ENCODE measurements at places on chromosomes 11 and 22.

DNA sequence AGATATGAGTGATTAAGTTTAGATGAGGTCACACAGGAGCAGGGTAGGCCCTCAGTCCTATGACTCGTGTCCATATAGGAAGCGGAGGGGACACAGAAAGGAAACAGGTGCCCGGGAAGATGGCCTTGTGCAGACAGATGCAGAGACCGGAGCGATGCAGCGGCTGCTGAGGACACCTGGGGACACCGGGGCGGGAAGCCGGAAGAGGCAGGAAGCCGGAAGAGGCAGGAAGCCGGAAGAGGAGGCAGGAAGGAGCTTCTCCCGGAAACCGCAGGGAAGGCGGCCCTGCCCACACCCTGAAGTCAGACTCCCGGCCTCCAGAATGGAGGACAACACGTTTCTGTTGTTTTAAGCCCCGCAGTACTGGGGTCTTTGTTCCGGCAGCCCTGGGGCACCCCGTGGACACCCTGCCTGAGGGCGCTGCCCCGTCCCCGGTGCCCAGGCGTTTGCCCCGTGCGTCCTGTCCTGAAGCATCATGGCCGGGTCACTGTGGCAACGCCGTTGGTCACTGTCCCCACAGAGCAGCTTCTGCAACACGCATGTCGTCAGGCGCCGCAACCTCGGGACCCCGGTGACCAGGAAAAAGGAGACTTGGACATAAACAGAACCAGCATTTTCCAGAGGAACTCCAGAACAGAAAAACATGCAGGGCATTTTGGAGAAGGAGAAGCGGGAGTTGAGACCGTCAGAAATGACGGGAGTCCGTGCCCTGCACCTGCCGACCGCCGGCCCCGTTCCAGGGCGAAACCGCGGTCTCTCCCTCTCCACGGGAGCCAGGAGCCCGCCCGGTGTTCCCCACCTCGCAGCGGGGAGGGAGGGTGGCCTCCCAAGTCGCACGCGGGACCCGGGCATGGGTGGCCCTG is 103.4 kb downstream of the BRD1 start:
- peak; percentile 20 for DNase-seq

GRCh38 chr11:104136861-104137260 is 27.1 kb downstream of the PDGFD start:
- DNase-seq, result no peak

GRCh38 chr11:444396-445144 is 2.8 kb upstream of the ANO9 start:
- DNase-seq, result no peak

GRCh38 chr22:29348956-29349355 is 33.5 kb upstream of the RASL10A start:
- no peak for DNase-seq

- no peak for DNase-seq
Observed at GRCh38 chr11:2432171-2432621, 12.1 kb downstream of the TRPM5 start.

GRCh38 chr11:112394304-112394703 is 133.6 kb upstream of the PLET1 start:
- DNase-seq, result no peak

DNA sequence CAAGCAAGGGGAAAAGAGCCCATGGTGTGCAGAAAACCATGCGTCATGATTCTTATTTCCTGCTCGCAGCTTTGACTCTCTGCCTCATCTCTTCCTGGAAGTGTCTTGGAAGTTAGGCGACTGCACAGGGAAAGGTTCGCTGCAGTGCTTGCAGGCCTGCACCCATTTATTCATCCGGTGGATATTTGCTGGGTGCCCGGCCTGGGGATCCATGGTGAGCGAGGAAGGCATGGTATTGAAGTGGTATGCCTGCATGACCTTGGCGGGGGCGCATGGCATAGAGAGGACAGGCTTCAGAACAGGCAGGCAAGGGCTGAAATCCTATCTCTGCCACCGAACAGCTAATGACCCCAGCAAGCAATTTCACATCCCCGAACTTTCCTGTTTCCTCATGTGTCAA is 40.6 kb downstream of the FAM83F start:
- DNase-seq, result no peak

All from effector CD8-positive, alpha-beta T cell (primary cell).